Activated T-helper 1 cell treated with anti-CD3 and anti-CD28 coated beads, Interleukin-12 subunit alpha, Interleukin-12 subunit beta, Interleukin-2, Interleukin-4 antibody, amounts not matched to agents 30 ng/mL and 10 ng/mL and 1 ng/mL, durations not matched to agents 14 hours and 24 hours and 36 hours (primary cell): ENCODE measurements at places on chromosomes 6 and 20. TPM values are rescaled to one million over a fixed set of nuclear protein-coding genes. Genes with fewer than 3 reads are reported as not detected.

PAX1 gene
- total RNA-seq, result not detected in 2 replicates

SLC22A23 gene
- total RNA-seq, result 0.05 and 0.39 TPM in 2 replicates

ZSCAN12 gene
- 5.6 and 5.7 TPM in 2 replicates for total RNA-seq

CCDC167 gene
- 66.6 and 72.4 TPM in 2 replicates for total RNA-seq

GCNT2 gene
- 2.0 and 3.0 TPM in 2 replicates for total RNA-seq

SMOC2 gene
- total RNA-seq, result not detected in 2 replicates

IMPG1 gene
- not detected in 2 replicates for total RNA-seq

GRCh38 chr20:25543068-25543467, 42.3 kb downstream of the NINL start:
- no peak for DNase-seq

GRCh38 chr6:16480763-16481560, 242.6 kb downstream of the GMPR start:
- DNase-seq, result no peak

GRCh38 chr20:20564279-20564678, 148.2 kb downstream of the RALGAPA2 start:
- no peak for DNase-seq

- no peak for DNase-seq
These were observed 1019.5 kb upstream of the MAP3K7 start for GRCh38 chr6:91606148-91606901.

DNA sequence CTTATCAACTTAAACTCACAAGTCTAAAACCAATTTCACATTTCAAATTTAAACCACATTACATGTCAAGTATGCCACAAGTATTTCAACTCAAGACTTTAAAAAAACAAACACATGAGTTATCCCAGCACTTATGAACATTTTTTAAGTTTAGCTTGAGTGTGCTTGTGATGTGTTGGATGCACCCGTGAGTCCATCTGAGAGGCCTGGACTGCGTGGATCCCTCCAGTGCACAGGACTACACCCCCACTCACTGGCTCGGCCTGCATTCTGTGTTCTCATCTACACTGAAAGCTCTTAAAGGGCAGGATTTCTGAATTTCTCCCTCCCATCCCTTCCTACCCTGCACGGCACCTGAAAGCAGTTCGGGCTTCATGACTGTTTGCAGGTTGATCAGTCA, 128.8 kb upstream of the CD93 start:
- no peak for DNase-seq

DNA sequence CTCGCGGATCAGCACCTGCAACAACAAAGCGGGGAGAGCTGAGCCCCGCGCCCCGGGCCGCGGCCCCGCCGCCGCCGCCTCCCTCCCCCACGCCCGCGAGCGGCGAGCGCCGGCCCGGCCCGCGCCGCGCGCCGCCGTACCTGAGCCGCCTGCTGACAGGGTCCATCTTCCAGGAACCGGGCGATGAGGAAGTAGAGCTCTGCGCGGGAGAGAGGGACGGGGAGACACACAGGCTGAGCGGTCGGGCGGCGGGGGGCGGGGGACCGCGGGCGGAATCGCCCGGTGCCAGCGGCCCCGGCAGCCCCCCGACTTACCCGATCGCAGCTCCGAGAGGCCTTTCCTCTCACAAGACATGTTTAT, 359 bp downstream of the PHIP start:
- DNase-seq, result no peak

- no peak for DNase-seq
These were observed 10.3 kb downstream of the ELOVL2 start for GRCh38 chr6:11033825-11034224.

GRCh38 chr6:25266456-25267100, 12.6 kb upstream of the CARMIL1 start:
- no peak for DNase-seq

GRCh38 chr6:42961020-42961470, 491 bp downstream of the GNMT start:
- no peak for DNase-seq

- DNase-seq, result no peak
These were observed 85.2 kb upstream of the CCDC167 start for GRCh38 chr6:37584654-37585522.

DNA sequence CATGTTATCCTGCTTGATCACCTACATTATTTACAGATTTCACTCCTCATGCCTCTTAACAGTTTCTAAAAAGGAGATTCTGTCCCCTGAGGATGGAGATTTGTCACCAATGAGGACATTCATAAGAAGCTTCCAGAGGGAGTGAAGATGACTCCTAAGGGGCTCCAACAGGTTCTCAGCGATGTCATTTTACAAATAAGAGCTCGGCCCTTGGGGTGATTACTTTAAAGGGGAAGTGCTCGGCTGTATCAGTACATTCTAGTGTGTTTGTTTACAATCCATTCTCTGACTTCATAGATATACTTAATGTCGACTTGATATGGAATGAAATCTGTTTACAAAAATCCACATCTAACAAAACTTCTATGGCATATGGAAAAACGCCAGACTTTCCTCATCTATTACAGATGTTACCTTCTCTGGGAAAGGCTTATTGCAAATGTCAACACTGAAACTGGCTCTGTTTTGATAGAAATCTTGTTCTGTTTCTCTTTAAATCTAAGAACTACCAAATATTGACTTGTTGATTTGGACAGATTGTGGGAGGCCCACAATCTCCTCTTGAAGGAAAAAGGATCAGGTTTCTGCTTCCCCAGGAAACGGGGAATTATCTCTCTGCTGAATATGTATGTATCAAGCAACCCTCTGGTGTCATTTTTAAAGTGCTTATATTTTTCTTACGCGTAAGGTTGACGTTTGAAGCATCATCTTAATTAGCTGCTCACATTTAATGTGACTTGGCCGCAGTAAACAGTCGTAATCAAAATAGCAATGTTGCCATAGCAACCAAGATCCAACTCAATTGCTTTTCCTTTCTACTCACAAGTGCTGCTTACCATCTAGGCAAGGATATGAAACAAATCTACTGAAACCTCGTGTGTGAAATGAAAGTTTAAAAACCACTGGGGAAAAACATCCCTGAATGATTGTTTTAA, 95.7 kb downstream of the SHLD1 start:
- no peak for DNase-seq

DNA sequence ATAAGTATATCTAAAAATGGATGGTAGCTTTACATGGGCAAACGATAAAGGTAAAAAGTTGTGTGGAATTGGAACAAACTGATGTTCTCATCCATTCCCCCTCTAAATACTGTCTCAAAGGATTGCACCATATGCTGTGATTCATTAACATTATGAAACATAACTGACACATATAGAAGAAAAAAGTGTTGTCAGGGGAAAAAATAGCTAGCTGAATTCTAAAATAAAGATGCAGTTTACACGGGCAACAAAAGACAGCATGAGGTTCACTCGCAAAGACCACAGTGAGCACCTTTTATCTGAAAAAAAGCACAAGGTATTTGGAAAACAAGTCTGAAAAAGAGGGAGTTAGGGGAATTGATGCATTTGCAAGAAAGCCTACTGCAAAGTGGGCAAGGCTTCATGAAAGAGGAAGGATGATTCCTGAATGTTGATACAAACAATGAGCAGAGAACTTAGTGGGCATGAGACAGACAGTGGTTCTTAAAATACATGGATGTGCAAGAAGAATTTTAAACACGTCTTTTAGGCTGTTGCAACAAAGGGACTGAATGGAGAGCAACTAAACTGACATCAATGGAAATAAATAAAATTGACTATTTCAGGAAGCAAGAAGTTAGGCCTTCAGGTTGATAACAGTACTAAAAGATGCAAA, 280.9 kb downstream of the KIF16B start:
- DNase-seq, result no peak

- DNase-seq, result no peak
These were observed 32.8 kb downstream of the TNXB start for GRCh38 chr6:32076321-32076809.

DNA sequence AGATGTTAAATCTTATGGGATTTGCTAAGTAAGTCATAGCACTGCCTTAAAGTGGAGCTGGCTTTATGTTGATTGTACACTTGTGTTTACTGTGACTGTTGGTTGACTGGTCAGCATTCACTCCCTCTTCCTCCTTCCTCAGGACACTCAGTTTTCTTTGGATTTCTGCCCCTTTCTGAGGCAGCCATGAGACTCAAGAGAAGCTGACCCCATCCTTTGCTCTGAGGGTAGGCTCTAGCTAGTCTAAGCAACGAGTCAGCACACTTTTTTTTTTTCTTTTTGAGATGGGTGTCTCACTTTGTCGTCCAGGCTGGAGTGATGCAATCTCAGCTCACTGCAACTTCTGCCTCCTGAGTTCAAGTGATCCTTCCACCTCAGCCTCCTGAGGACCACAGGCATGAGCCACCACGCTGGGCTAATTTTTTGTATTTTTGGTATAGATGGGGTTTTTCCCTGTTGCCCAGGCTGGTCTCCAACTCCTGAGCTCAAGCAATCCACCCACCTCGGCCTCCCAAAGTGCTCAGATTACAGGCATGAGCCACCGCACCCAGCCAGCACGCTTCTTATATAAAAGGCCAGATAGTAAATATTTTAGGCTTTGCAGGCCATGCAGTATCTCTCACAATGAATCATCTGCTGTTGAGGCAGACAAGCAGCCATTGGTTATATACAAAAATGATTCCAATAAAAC, 191.4 kb downstream of the NFATC2 start:
- no peak for DNase-seq
